Fibroblast of lung (primary cell): ENCODE measurements at places on chromosomes 16 and 17. TPM values are rescaled to one million over a fixed set of nuclear protein-coding genes. Genes with fewer than 3 reads are reported as not detected.

Gene SEPTIN1
- total RNA-seq = 0.17 and 0.26 TPM in 2 replicates

GRCh38 chr16:11262915-11263314 is 6.2 kb downstream of the TNP2 start:
- no peaks in the 10 kb centered on the region for H3K27me3 ChIP-seq
- H3K4me3 ChIP-seq = no peak overlapping the region
- H3K27ac ChIP-seq = no peak overlapping the region
- peaks cover 5% of the 10 kb centered on the region for H3K4me1 ChIP-seq
- no peak for DNase-seq
- no peaks in the 10 kb centered on the region for H3K36me3 ChIP-seq

Gene KRT36
- total RNA-seq = not detected in 2 replicates

DNA sequence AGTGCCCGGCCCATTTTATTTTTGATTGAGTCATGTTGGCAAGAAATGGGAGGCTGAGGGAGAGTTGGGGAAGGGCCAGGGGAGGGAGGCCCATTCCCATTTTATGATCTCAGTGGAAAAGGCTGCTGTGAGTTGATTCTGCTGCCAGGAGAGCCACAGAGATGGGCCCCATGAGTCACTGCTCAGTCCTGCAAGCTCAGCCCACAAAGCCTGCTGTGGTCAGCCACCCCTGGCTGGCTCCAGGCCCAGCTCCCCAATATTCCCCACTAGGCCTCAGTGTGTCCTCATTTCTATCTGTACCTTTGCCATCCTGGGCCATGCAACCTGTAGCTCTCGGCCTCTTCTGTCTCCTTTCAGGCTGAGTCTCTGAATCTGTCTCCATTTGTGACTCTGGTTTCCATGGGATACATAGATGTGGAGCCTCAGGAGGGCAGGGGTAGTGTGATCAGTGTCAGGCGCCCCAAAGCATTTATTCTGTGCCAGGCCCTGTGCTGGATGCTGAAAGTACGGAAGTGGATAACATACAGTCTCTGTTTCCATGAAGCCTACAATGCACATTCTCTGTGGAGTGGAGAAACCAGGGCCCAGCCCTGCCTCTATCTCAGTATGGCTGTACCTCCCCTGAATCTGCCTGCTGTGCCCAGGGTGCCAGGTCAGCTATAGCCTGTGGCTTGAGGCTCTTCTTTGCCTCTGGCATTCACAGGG is 1.9 kb upstream of the PLEKHG4 start:
- H3K4me1 ChIP-seq = peaks cover 16% of the 10 kb centered on the region
- H3K27me3 ChIP-seq = no peaks in the 10 kb centered on the region
- H3K27ac ChIP-seq = peak overlapping the region; percentile 94

DNA sequence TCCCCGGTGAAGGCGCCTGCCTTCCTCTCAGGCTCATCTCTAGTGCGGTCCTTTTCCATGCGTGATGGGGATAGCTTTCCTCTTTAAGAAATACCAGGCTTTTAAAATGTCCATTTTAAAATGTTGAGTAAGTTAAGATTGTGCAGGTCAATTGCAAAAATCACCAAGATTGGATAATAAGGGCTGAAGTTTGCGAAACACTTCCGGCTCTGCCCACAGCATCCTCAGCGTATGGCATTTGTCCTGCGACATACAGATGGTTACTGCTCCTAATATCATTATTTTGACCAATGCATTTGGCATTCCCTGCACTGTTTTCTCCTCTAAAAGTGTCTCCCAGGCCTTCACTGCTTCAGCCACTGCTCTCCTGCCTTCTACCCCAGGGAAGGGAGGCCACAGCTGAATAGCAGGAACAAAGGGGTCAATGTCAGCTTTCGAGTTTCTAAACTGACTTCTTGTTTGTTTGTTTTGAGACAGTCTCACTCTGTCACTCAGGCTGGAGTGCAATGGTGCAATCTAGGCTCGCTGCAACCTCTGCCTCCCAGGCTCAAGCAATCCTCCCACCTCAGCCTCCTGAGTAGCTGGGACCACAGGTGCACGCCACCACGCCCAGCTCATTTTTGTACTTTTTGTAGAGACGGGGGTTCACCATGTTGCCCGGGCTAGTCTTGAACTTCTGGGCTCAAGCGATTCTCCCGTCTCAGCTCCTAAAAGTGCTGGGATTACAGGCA is 91.9 kb downstream of the CRISPLD2 start:
- peak; percentile 28 for DNase-seq
- peaks cover 7% of the 10 kb centered on the region for H3K27me3 ChIP-seq
- H3K27ac ChIP-seq = no peak overlapping the region

DNA sequence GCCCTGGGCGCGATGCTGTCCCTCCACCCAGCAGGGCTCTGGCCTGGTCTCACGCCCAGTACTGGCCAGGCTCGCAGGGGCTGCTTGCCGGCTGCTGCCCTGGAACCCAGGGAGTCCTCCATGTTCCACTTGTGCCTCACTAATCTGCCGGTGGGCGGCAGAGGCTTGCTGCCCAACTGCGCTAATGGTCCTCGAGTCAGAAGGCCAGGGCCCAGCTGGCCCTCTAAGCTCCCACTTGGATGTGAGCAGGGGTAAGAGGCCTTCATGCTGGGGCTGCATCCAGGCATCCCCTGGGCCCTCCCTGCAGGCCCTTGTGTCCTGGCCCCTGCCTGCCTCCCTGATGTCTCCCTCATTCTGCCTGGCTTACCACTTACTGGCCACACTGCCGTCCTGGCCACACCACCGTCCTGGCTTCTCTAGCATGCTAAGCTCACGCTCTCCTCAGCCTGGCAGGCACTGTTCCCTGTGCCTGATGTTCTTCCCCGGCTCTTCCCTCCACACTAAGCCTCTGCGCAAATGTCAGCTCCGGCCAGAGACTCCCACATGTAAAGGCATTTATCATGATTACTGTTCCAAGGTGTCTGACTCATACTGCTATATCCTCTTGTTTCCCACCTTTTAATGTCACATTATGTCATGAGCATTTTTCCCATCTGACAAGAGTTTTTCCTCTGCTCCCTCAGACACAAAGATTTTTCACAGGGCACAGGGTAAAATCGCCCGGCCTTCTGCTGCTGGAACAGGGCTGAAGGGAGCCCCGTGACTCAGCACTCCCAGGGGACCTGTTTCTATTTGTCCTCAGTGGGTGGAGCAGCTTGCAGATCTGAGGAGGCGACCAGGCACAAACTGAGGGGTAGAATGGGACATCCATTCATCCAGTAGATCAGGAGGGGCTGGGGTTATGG is 15.9 kb downstream of the B9D1 start:
- no peaks in the 10 kb centered on the region for H3K27me3 ChIP-seq
- H3K4me3 ChIP-seq = no peak overlapping the region
- H3K4me1 ChIP-seq = peaks cover 22% of the 10 kb centered on the region
- peak; percentile 95 for DNase-seq

- no peak overlapping the region for H3K27ac ChIP-seq
- no peaks in the 10 kb centered on the region for H3K36me3 ChIP-seq
- H3K27me3 ChIP-seq = no peaks in the 10 kb centered on the region
- no peak overlapping the region for H3K4me3 ChIP-seq
Observed at GRCh38 chr16:49337814-49338350, 35.7 kb upstream of the C16orf78 start.

GRCh38 chr16:48383877-48384519 is 1.2 kb downstream of the SIAH1 start:
- H3K27me3 ChIP-seq = no peaks in the 10 kb centered on the region
- no peak for DNase-seq
- peak overlapping the region; percentile 72 for H3K4me3 ChIP-seq

DNA sequence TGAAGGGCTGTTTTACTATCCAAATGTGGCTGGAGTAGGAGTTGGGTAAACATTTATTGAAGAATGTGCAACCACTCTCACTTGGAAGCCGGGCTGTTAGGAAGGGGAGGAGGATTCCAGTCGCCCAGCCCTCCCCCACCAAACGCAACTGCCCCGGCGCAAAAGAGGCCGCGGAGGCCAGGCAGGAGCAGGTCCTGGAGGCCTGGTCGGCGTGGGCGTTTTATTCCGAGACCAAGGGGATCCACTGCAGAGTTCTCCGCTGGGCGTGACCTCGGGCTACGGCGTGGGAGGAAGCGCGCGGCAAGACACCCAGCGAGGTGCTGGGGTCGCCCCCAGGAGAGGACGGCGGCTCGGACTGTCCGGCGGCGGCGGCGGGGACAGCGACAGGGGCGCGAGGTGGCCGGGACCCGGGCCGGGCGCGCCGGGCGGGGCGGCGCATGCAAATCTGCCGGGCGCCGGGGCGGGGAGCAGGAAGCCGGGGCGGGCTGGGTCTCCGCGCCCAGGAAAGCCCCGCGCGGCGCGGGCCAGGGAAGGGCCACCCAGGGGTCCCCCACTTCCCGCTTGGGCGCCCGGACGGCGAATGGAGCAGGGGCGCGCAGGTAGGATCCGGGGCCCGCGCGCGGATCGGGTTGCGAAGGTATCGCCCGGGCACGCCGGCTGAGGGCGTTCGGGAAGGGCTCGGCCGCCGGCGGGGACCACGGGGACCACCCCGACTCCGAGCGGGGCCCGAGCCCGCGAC is at the start of gene IL4R:
Gene IL4R, plus strand, starts transcription at position 553 of the 739 bp plus-strand sequence. CDS start 26,230 bp downstream, outside the sequence.
- no peaks in the 10 kb centered on the region for H3K27me3 ChIP-seq
- DNase-seq = peak; percentile 71
- peak within 1 kb of the TSS; percentile 84 for H3K4me3 ChIP-seq
- no peaks in the 10 kb centered on the region for H3K36me3 ChIP-seq
- H3K4me1 ChIP-seq = peaks cover 10% of the 10 kb centered on the region

DNA sequence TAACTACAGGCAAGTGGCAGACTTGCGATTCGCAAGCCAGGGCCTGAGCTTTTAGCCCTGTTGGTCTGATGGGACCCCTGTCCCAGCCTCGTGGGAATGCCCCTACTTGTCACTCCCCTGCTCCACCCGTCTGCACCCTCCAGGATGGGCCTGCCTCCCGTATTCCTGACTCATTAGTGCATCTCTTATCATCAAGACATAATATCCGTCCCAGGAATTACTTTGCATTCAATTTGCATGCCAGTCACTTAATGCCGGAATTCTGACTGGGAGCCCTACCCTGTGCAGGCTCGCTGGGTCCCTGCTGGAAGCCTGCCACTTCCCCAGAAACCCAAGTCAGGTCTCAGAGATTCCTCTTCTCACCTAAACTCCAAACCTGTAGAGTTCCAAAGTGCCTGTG is 3.3 kb downstream of the PRSS53 start:
- H3K36me3 ChIP-seq = peaks cover 22% of the 10 kb centered on the region
- no peaks in the 10 kb centered on the region for H3K4me1 ChIP-seq
- no peak overlapping the region for H3K4me3 ChIP-seq
- no peak for DNase-seq

GRCh38 chr16:14056970-14057369 is 14.1 kb upstream of the MRTFB start:
- H3K4me3 ChIP-seq = no peak overlapping the region
- no peaks in the 10 kb centered on the region for H3K4me1 ChIP-seq
- H3K36me3 ChIP-seq = no peaks in the 10 kb centered on the region

DNA sequence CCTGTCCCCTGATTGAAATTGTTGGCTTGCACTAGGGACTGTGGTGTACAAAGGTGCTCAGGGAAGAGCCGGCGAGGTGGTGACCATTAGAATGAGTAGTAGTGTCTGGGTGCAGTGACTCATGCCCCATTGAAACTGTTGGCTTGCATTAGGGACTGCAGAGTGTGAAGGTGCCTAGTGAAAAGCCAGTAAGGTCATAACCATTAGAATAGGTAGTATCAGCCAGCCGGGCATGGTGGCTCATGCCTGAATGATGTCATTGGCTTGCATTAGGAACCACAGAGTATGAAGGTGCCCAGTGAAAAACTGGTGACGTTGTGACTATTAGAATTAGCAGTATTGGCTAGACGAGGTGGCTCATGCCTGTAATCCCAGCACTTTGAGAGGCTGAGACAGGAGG is 78.9 kb downstream of the ABCC6 start:
- no peak overlapping the region for H3K27ac ChIP-seq
- DNase-seq = no peak
- H3K4me3 ChIP-seq = no peak overlapping the region
